Uterus (tissue), 4 donors: ENCODE measurements at places on chromosomes 3 and 15. TPM values are rescaled to one million over a fixed set of nuclear protein-coding genes. Genes with fewer than 3 reads are reported as not detected.

DNA sequence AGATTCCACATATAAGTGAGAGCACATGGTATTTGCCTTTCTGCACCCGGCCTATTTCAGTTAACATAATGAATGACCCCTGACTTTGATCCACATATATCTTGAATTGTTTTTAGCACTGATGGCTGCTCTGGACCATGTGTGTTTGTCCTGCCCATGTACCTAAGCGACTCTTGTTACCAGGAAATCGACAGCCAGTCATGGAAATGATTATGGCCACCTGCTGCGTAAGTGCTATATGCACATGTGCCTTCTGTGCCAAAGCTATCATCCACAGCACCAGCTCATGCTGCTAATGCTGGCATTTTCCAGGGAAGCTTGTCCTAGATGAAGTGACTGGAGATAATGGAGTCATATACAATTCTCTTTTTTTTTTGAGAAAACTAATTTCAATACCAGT is 103.7 kb downstream of the PEX5L start:
- H3K27me3 ChIP-seq: no peaks in the 10 kb centered on the region
- H3K27ac ChIP-seq: no peak overlapping the region
- H3K4me1 ChIP-seq: no peaks in the 10 kb centered on the region
- no peak for DNase-seq
- H3K36me3 ChIP-seq: no peaks in the 10 kb centered on the region

GRCh38 chr15:72783004-72783639 is 436 bp downstream of the ADPGK start:
- H3K27ac ChIP-seq: peak overlapping the region; percentile 90
- H3K4me3 ChIP-seq: peak overlapping the region; percentile 86
- H3K27me3 ChIP-seq: no peaks in the 10 kb centered on the region
- H3K4me1 ChIP-seq: no peaks in the 10 kb centered on the region
- no peak for DNase-seq

GRCh38 chr3:122076491-122077292 is 21.5 kb downstream of the CD86 start:
- no peak overlapping the region for H3K27ac ChIP-seq
- no peaks in the 10 kb centered on the region for H3K27me3 ChIP-seq
- H3K4me3 ChIP-seq: no peak overlapping the region
- no peak for DNase-seq
- no peaks in the 10 kb centered on the region for H3K4me1 ChIP-seq

GRCh38 chr3:154469585-154469984 is 39.6 kb upstream of the GPR149 start:
- H3K4me1 ChIP-seq: no peaks in the 10 kb centered on the region
- no peaks in the 10 kb centered on the region for H3K36me3 ChIP-seq
- DNase-seq: no peak

DNA sequence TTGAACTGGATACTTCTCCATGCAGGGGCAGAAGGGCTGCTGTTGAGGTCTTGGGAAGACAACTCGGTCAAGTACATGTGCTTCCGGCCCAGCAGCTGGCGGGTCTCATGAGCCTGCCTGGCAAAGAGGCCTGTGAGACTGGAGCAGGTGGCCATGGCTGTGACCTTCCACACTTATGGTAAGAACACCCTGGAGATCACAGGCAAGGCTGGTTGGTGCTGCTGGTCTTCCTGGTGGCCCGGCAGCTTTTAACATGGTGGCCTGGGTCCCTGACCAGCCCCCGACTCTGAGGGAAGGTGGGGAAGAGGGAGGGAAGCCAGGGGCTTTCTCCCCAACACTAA is 15.4 kb downstream of the CHRD start:
- H3K4me1 ChIP-seq: no peaks in the 10 kb centered on the region
- no peaks in the 10 kb centered on the region for H3K27me3 ChIP-seq
- no peak overlapping the region for H3K4me3 ChIP-seq
- H3K27ac ChIP-seq: no peak overlapping the region

DNA sequence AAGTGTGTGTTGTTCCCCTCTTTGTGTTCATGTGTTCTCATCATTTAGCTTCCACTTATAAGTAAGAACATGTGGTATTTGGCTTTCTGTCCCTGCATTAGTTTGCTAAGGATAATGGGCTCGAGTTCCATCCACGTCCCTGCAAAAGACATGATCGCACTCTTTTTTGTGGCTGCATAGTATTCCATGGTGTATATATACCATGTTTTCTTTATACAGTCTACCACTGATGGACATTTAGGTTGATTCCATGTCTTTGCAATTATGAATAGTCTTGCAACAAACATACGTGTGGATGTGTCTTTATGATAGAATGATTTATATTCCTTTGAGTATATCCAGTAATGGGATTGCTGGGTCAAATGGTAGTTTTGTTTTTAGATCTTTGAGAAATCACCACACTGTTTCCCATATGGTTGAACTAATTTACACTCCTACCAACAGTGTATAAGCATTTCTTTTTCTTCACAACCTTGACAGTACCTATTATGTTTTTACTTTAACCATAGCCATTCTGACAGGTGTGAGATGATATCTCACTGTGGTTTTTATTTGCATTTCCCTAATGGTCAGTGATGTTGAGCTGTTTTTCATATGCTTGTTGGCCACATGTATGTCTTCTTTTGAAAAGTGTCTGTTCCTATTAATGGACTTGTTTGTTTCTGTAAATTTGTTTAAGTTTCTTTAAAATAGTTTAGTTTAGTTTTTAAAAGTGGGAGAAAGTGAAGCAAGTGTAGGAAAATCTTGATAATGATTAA is 21.9 kb upstream of the SLC30A4 start:
- no peak for DNase-seq
- no peaks in the 10 kb centered on the region for H3K27me3 ChIP-seq
- no peaks in the 10 kb centered on the region for H3K36me3 ChIP-seq
- H3K4me1 ChIP-seq: no peaks in the 10 kb centered on the region
- H3K4me3 ChIP-seq: no peak overlapping the region

DNA sequence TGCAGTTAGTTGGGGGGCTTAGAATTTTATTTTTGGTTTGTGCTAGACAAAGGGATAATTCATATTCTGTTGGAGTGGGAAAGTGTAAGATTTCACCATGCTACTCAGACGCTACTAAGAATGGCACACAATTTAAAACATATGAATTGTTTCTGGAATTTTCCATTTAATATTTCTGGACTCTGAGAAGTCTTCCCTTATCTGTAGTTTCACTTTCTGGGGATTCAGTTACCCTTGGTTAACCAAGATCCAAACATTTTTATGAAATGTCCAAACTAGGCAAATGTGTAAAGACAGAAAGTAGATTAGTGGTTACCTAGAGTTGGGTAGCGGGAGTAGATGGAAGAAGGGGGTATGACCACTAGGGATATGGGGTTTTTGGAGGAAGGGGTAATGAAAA is 53.1 kb downstream of the TCF12 start:
- H3K27ac ChIP-seq: no peak overlapping the region
- no peaks in the 10 kb centered on the region for H3K36me3 ChIP-seq
- H3K4me3 ChIP-seq: no peak overlapping the region

- no peak overlapping the region for H3K27ac ChIP-seq
- no peak overlapping the region for H3K4me3 ChIP-seq
- H3K36me3 ChIP-seq: no peaks in the 10 kb centered on the region
- H3K4me1 ChIP-seq: peaks cover 14% of the 10 kb centered on the region
These were observed 11.1 kb downstream of the TLE3 start for GRCh38 chr15:70086636-70087035.

- no peak overlapping the region for H3K27ac ChIP-seq
- H3K4me3 ChIP-seq: no peak overlapping the region
- H3K36me3 ChIP-seq: no peaks in the 10 kb centered on the region
- DNase-seq: no peak
- H3K4me1 ChIP-seq: no peaks in the 10 kb centered on the region
These were observed 24.9 kb downstream of the ZMAT3 start for GRCh38 chr3:179046497-179047353.

DNA sequence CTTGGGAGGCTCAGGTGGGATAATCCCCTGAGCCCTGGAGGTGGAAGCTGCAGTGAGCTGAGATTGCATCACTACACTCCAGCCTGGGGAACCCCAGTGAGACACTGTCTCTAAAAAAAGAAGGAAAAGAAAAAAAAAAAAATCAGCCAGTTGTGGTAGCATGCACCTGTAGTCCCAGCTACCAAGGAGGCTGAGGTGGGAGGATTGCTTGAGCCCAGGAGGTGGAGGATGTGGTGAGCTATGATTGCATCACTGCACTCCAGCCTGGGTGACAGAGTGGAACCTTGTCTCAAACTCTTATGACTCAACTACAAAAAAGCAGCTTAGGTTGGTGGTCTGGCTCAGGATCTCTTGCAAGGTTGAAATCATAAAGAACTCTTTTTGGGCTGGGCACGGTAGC is 19.3 kb upstream of the GPX1 start:
- no peak for DNase-seq
- no peaks in the 10 kb centered on the region for H3K36me3 ChIP-seq
- no peak overlapping the region for H3K4me3 ChIP-seq
- no peaks in the 10 kb centered on the region for H3K27me3 ChIP-seq

DNA sequence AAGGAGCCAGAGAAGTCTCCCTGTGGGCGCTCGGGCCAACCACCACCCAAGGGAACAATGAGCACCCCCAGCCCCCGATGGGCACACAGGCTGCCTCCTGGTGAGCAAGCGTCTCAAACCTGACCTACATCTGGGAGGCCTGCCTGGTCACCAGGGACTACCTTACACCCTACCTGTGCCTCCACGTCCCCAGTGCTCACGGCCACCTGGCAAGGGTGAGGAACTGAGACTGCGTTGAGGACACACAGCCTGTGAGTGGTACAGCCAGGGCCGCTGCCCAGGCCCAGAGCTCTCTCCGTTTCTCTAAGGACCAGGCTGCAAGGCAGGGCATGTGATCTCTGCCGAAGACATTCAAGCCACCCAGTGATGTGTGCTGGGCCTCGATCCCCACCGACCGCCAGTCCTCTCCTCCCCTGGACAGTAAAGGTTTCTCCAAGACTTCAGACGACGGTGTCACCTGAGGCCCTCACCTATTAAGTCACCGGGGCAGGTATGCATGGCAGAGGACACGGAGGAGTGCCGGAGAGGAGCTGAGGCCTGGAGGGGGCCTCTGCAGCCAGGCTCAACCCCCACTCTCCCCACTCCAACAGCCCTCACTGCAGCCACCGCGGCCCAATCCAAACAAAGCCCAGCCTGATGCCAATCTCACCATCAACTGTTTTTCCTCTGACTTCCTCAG is 2.8 kb downstream of the GOLGA8A start:
- DNase-seq: no peak
- H3K4me3 ChIP-seq: no peak overlapping the region
- no peaks in the 10 kb centered on the region for H3K36me3 ChIP-seq
- no peaks in the 10 kb centered on the region for H3K27me3 ChIP-seq
- no peak overlapping the region for H3K27ac ChIP-seq

DNA sequence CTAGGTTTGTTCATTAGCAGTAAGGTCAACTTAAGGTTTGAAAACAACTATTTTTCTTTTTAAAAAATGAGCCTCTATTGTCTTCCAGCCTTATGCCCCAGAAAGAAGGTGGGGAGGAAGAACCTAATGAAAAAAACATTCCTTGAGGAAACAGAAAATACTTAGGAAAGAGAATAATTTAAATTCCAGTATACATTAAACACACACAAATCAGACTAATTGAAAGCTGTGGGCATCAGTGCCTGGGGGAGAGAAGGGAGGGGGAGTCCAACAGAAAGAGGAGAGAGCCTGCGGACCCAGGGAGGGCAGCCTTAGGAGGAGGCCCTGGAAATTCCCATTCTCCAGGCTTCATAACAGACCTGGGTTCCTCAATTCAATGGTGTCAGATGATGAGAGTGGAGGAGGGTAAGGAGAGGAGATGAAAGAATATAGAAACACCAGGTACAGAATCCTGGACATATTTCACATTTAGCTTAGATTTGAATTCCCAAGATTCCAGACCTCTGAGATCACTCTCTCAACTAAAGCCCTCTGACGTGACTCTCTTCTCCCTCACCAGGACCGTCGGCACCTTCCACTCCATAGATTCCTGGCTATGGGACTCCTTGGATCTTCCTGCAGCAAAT is 320.5 kb upstream of the UMPS start:
- DNase-seq: no peak
- H3K27ac ChIP-seq: no peak overlapping the region
- no peaks in the 10 kb centered on the region for H3K4me1 ChIP-seq
- H3K36me3 ChIP-seq: no peaks in the 10 kb centered on the region
- H3K27me3 ChIP-seq: no peaks in the 10 kb centered on the region

GRCh38 chr15:73681063-73681462 is 3.1 kb upstream of the CD276 start:
- H3K27ac ChIP-seq: no peak overlapping the region
- no peaks in the 10 kb centered on the region for H3K4me1 ChIP-seq
- no peaks in the 10 kb centered on the region for H3K27me3 ChIP-seq

DNA sequence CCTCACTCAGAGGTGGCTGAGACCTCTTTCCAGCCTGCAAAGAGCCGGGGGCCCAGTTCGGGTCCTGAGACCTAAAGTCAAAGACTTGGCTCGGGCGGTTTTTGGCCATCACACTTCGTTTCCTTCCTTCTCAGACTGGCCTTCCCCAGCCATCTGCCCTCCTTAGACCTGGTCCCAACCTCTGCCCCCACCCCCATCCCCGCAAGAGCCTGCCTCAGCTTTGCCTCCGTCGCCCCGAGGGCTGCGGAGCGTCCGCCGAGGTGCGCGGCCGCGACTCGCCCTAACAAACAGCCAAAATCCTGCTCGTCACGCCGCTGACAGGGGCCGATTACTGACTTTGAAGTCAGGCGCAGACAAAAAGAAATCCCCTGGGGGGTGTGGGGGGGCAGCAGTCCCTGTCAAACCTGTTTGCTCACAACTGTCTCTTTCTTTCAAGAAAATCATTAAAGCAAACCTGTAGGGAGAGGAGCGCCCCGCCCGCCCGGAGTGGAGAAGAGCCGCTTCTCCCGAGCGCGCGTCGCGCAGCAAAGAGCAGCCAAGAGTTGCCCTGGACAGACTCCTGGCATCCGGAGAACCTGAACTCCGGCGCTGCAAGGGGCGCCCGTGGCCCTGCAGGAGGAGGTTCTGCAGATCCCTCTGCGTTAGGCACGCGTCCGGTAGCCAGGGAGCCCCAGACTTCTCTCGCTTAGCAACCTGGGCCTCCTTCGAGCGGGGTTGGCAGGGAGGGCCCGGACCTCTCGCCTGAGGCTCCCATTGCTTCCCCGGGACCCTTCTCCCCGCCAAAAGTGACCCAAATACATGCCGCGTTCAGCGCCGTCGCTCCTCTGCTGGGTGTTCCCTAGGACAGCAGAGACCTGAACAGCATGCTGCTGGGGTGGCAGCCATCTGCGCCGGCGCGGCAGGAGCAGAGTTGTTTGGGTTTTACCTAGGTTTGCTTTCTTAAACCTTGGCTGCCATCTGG is 4.5 kb downstream of the SOX14 start:
- no peak for DNase-seq
- H3K4me1 ChIP-seq: peaks cover 23% of the 10 kb centered on the region
- peaks cover 87% of the 10 kb centered on the region for H3K27me3 ChIP-seq
- H3K36me3 ChIP-seq: no peaks in the 10 kb centered on the region
- no peak overlapping the region for H3K4me3 ChIP-seq
- H3K27ac ChIP-seq: no peak overlapping the region

ROBO1 gene
- total RNA-seq: 12.9 TPM

DAG1 gene
- total RNA-seq: 50.0 TPM

KIF23 gene
- 2.6 TPM for total RNA-seq

STRIT1 gene
- not detected for total RNA-seq

OR5K2 gene
- not detected for total RNA-seq

PPP1R14D gene
- total RNA-seq: not detected

GLDN gene
- 2.5 TPM for total RNA-seq

LRRC2 gene
- 7.9 TPM for total RNA-seq

PCLAF gene
- total RNA-seq: 22.7 TPM

APBA2 gene
- total RNA-seq: 4.6 TPM

DUOXA2 gene
- not detected for total RNA-seq

SLC6A11 gene
- total RNA-seq: not detected

LEO1 gene
- total RNA-seq: 32.9 TPM
